ENCODE measurements at places on chromosomes 7 and 10. TPM values are rescaled to one million over a fixed set of nuclear protein-coding genes. Genes with fewer than 3 reads are reported as not detected.

Gene HTR5A
- polyA plus RNA-seq, result not detected

Gene OR6B1
- not detected for polyA plus RNA-seq

Gene DNAJC2
- polyA plus RNA-seq, result 43.8 TPM

Gene WDR91
- 74.6 TPM for polyA plus RNA-seq

Gene NPC1L1
- 4.0 TPM for polyA plus RNA-seq

Gene HOXA11
- 37.7 TPM for polyA plus RNA-seq

Gene EN2
- polyA plus RNA-seq, result 0.17 TPM

Gene TAS2R60
- polyA plus RNA-seq, result not detected

Gene C7orf57
- polyA plus RNA-seq, result 0.43 TPM

Gene NEURL1
- polyA plus RNA-seq, result 1.9 TPM

Gene OPN4
- polyA plus RNA-seq, result not detected

Gene BICC1
- 68.7 TPM for polyA plus RNA-seq

Gene RSPH10B2
- 1.5 TPM for polyA plus RNA-seq

Gene OR13A1
- polyA plus RNA-seq, result not detected

Gene C10orf90
- polyA plus RNA-seq, result 0.83 TPM

Gene TUBAL3
- 0.16 TPM for polyA plus RNA-seq

Gene ACBD7
- polyA plus RNA-seq, result 6.6 TPM

Gene HOXA10
- polyA plus RNA-seq, result 148 TPM

Gene ASB13
- 23.5 TPM for polyA plus RNA-seq

Gene GIMAP1
- 2.4 TPM for polyA plus RNA-seq

Gene WNT16
- polyA plus RNA-seq, result 0.05 TPM

Gene PIK3CG
- 2.6 TPM for polyA plus RNA-seq

Gene TUBB8
- 1.6 TPM for polyA plus RNA-seq

Gene CNTNAP2
- 19.5 TPM for polyA plus RNA-seq

Gene IFIT1B
- polyA plus RNA-seq, result 0.09 TPM

Gene AHR
- polyA plus RNA-seq, result 33.6 TPM

Gene UFSP1
- polyA plus RNA-seq, result 2.4 TPM

Gene SEMA3A
- 15.1 TPM for polyA plus RNA-seq

Gene GIMAP6
- 16.3 TPM for polyA plus RNA-seq

Gene TMEM106B
- 76.5 TPM for polyA plus RNA-seq

Gene RHOBTB1
- polyA plus RNA-seq, result 74.7 TPM

Gene TRIM50
- 0.33 TPM for polyA plus RNA-seq

Gene ZWINT
- polyA plus RNA-seq, result 68.8 TPM

Gene CLDN4
- polyA plus RNA-seq, result 90.7 TPM

Gene TMEM196
- not detected for polyA plus RNA-seq

Gene ASB10
- polyA plus RNA-seq, result 0.04 TPM

Gene GLI3
- 16.5 TPM for polyA plus RNA-seq

Gene AGMO
- 0.84 TPM for polyA plus RNA-seq

Gene HGF
- polyA plus RNA-seq, result 2.4 TPM

Gene SGCE
- polyA plus RNA-seq, result 85.9 TPM

Gene PDE6C
- 1.7 TPM for polyA plus RNA-seq

Gene FAM180A
- polyA plus RNA-seq, result not detected

Gene CDHR3
- 12.6 TPM for polyA plus RNA-seq

Gene DNAJC1
- polyA plus RNA-seq, result 26.0 TPM

Gene GDF2
- polyA plus RNA-seq, result not detected

Gene GPR22
- 0.52 TPM for polyA plus RNA-seq

Gene BMS1
- polyA plus RNA-seq, result 26.3 TPM

Gene GFRA1
- polyA plus RNA-seq, result 16.7 TPM

Gene PTPRZ1
- polyA plus RNA-seq, result 2.4 TPM

Gene ITGB8
- polyA plus RNA-seq, result 31.5 TPM

Gene LRRD1
- polyA plus RNA-seq, result 0.68 TPM

Gene EFCAB10
- polyA plus RNA-seq, result 1.2 TPM
